Uterus (tissue), 4 donors: ENCODE measurements at places on chromosomes 2 and 18. TPM values are rescaled to one million over a fixed set of nuclear protein-coding genes. Genes with fewer than 3 reads are reported as not detected.
A peak's percentile ranks its signal among the peaks of the same experiment; 100 is the strongest.

The MROH2A gene
- not detected for total RNA-seq

The GNLY gene
- 0.48 TPM for total RNA-seq

GRCh38 chr18:24841536-24841935 lies 381.1 kb downstream of the HRH4 start:
- DNase-seq = no peak
- H3K27ac ChIP-seq = no peak overlapping the region
- no peaks in the 10 kb centered on the region for H3K4me1 ChIP-seq
- H3K36me3 ChIP-seq = no peaks in the 10 kb centered on the region

DNA sequence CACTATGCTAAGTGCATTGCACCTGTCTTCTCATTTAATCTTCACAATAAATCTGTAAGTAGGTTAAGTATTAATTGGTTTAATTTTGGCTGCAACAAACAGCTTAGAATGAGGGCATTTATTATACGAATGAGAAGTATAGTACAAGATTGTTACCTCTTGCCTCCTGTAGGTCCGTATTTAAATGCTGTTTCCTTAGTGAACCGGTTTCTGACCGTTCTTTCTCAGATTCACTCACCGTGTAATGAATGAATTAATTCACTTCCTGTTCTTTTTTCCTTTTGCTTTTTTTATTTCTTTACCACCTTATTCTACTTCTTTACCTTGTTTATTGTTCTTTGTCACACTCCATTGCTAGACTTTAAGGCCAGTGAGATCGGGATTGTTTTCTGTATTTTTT lies 153.8 kb upstream of the RASGRP3 start:
- H3K27me3 ChIP-seq = no peaks in the 10 kb centered on the region
- no peak overlapping the region for H3K27ac ChIP-seq
- peaks cover 7% of the 10 kb centered on the region for H3K4me1 ChIP-seq
- H3K36me3 ChIP-seq = no peaks in the 10 kb centered on the region
- no peak overlapping the region for H3K4me3 ChIP-seq
- DNase-seq = no peak

- no peaks in the 10 kb centered on the region for H3K27me3 ChIP-seq
- H3K36me3 ChIP-seq = no peaks in the 10 kb centered on the region
- no peak overlapping the region for H3K4me3 ChIP-seq
- DNase-seq = no peak
- no peak overlapping the region for H3K27ac ChIP-seq
These were observed 74.9 kb downstream of the TDRD15 start for GRCh38 chr2:21198637-21199036.

The PPIL3 gene
- total RNA-seq = 76.8 TPM

DNA sequence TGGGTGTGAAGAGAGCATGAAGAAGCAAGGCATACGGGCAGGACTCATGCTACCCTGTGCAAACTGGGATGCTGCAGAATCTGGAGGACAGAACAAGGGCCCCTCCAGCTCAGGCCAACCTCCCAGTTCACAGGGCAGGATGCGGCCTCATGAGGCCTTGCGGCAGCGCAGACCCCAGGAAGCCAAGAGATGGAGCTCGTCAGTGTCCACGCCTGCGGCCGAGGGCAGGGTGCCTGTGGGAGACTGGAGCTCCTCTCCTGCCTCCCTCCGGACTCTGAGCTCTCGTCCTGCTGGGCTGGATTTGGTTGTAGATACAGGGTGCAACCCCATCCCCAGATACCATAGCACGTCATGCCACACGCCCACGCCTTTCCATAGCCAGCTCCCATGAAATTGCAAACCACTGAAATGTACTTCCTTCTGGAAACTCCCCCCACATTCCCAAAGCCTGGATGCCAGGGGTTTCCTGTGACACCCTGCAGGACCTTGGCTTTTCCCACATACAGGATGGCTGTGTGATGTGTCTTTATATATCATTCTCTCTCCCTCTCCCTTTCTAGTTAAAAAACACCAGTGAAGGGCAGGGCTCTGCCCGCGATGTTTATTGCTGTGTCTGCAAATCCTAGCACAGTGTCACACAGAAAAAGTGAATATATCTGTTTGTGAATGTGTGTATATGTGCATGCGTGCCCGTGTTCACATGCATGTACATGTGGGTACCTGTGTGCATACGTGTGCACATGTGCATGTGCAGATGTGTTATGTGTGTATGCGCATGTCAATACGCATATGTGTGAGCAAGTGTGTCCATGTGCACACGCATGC lies 12.3 kb upstream of the SNTG2 start:
- H3K4me3 ChIP-seq = no peak overlapping the region
- no peak for DNase-seq
- no peaks in the 10 kb centered on the region for H3K27me3 ChIP-seq
- H3K36me3 ChIP-seq = no peaks in the 10 kb centered on the region

DNA sequence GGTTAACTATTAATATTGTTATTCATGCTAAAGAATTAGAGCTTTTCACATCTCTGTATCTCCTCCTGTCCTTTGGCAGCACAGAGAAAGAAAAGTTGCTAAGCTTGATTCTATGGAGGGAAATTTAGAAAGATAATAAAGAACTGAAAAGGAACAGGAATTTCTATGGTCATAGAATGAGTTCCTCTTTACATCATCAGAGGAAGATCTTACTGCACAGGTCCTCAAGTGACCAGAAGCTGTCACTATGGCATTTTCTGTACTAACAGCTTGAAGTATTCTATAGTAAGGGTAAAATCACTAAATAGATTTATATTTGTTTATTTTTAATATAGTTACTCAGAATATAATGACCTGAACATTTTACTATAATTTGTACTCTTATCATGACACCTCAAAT lies 6.0 kb upstream of the PRKD3 start:
- DNase-seq = no peak
- H3K36me3 ChIP-seq = no peaks in the 10 kb centered on the region
- H3K27ac ChIP-seq = no peak overlapping the region

DNA sequence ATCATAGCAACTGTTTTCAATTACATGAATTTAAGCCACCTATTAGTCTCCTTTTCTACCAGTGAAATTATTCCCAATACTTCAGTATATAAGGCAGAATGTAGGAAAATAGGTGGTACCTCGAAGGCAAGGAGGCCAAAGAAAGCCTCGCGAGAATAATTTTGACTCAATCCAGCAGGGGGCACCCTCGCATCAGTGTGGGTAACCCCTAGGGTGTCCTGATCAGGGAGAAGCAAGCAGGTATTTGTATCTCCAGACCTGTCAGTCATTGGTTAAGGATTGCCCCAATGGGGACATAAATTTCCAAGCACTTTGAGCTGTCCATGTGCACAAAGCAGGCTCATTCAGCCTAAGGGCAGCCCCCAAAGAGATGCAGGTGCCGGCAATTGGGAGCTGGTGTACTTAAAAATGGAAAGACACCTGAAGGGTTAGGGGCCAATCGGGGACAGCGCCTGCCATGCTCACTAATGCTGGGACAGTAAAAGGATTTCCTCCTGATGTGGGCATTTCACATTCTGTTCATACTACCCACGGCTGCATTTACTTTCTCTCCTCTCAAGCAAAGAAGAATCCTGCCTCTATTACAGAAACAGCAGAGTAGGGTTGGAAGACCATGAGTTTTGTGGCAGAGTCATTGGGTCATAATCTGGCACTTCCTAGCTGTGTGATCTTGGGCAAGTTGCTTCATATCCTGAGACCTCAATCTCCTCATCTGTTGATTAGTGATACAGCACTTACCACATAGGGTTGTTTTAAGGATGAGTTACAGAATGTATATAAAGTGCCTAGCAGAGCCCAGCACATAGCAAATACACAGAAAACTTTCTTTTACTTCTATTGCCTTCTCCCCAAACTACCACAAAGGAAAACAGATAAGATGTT lies 136.1 kb downstream of the ICOS start:
- H3K27me3 ChIP-seq = no peaks in the 10 kb centered on the region
- no peak for DNase-seq
- H3K36me3 ChIP-seq = no peaks in the 10 kb centered on the region
- H3K27ac ChIP-seq = no peak overlapping the region
- no peak overlapping the region for H3K4me3 ChIP-seq

The ARL6IP6 gene
- total RNA-seq = 8.7 TPM

DNA sequence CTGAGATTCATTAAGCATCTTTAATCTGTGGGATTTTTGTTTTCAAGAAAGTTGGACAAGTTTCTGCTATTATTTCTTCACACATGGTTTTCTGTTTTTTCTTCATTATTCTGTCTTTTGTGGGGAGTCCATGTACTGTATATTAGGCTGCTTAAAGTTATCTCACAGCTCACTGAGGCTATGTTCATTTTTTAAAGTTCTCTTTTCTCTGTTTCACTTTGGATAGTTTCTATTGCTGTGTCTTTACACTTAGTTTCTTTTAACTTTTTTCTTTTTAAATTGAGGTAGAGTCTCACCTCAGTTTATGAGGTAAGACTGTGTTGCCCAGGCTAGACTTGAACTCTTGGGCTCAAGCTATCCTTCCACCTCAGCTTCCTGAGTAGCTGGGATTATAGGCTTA lies 8.6 kb downstream of the OSBPL6 start:
- no peaks in the 10 kb centered on the region for H3K36me3 ChIP-seq
- no peak overlapping the region for H3K4me3 ChIP-seq
- H3K27ac ChIP-seq = no peak overlapping the region

- H3K27me3 ChIP-seq = no peaks in the 10 kb centered on the region
- no peak overlapping the region for H3K4me3 ChIP-seq
- no peaks in the 10 kb centered on the region for H3K4me1 ChIP-seq
- H3K27ac ChIP-seq = no peak overlapping the region
- DNase-seq = no peak
- no peaks in the 10 kb centered on the region for H3K36me3 ChIP-seq
These were observed 19.3 kb upstream of the TMEM87B start for GRCh38 chr2:112035786-112036185.

GRCh38 chr18:32048507-32049091 lies 30.0 kb downstream of the RNF125 start:
- H3K4me1 ChIP-seq = no peaks in the 10 kb centered on the region
- DNase-seq = peak; percentile 55
- H3K36me3 ChIP-seq = no peaks in the 10 kb centered on the region
- no peak overlapping the region for H3K4me3 ChIP-seq
- H3K27me3 ChIP-seq = no peaks in the 10 kb centered on the region

The ANKAR gene
- total RNA-seq = 34.4 TPM

DNA sequence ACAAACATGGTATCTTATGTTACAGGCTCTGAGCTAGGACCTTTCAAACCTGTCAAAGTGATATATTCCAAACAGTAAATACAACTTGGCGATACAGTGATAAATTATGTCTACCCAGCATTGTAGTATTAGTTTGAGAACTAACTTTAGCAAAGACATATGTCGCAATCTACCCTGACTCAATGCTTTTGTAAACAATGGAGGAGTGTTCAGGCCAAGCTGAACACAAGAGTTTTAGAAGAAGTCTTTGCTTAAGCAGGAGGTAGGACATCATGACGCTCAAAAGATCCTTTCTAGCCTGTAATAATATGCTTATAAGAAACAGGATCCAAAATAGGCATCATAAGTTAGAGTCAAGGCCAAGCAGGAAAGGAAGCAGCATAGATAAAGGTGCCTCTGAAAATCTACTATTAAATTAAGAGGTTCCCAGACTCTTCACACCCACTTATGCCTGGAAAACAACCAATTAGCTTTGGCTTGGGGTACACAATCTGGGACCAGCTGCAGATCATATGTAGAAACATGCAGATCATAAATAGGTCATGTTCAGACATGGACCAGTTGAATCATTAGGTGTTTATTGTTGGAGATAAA lies 132.5 kb downstream of the CSRNP3 start:
- H3K4me1 ChIP-seq = no peaks in the 10 kb centered on the region
- no peak overlapping the region for H3K27ac ChIP-seq
- no peak for DNase-seq
- H3K4me3 ChIP-seq = no peak overlapping the region
- no peaks in the 10 kb centered on the region for H3K36me3 ChIP-seq
- no peaks in the 10 kb centered on the region for H3K27me3 ChIP-seq

- H3K27me3 ChIP-seq = no peaks in the 10 kb centered on the region
- no peak for DNase-seq
- no peak overlapping the region for H3K4me3 ChIP-seq
- H3K27ac ChIP-seq = no peak overlapping the region
These were observed 3.5 kb upstream of the SLC9A2 start for GRCh38 chr2:102615620-102616436.

The CHRND gene
- not detected for total RNA-seq

DNA sequence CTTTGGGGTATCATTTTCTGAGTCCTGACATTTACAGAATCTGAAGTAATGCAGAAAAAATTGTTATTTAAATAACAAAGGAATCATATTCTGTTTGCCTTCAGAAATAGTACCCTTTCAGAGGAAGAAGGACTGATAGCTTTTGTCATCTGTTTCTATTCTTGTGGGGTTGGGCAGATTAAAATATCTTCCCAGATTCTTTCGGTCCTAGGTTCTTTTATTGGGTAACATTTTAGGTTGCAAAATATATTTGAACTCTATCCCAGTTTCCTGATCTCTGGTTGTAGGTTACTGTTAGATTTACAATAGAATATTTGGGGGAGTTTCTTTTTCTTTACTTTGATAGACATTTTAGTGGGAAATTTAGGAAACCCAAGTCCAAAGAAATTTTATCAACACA lies 550.5 kb downstream of the SPAG16 start:
- H3K27ac ChIP-seq = peak overlapping the region; percentile 29
- no peaks in the 10 kb centered on the region for H3K27me3 ChIP-seq
- DNase-seq = no peak
- no peaks in the 10 kb centered on the region for H3K4me1 ChIP-seq

The ATOH8 gene
- total RNA-seq = 83.0 TPM

GRCh38 chr18:46755315-46756024 lies 1.4 kb downstream of the ST8SIA5 start:
- H3K27ac ChIP-seq = no peak overlapping the region
- no peaks in the 10 kb centered on the region for H3K27me3 ChIP-seq
- H3K36me3 ChIP-seq = no peaks in the 10 kb centered on the region
- no peak for DNase-seq
- H3K4me3 ChIP-seq = no peak overlapping the region

DNA sequence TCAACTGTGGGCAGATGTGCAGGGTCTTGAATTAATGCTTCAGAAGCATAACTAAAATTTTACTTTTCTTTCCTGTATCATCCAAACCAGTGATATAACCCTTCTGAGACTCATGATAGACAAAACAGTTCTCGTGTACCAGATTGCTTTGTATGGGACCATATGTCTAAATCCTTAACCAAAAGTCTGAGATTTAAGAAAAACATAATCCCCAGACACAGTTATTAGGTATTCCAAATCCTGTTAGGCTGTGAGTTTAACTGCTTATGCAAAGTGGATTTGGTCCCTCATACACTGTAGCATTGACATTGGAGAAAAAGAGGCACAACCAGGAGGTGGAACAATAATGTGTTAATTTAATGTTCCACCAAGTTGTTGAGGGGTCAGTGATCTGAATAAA lies 235.0 kb downstream of the PMAIP1 start:
- H3K4me1 ChIP-seq = no peaks in the 10 kb centered on the region
- H3K27ac ChIP-seq = no peak overlapping the region
- H3K36me3 ChIP-seq = no peaks in the 10 kb centered on the region
- H3K27me3 ChIP-seq = no peaks in the 10 kb centered on the region
- no peak for DNase-seq
- H3K4me3 ChIP-seq = no peak overlapping the region
